Stimulated activated CD8-positive, alpha-beta memory T cell treated with anti-CD3 and anti-CD28 coated beads, Interleukin-4, amount 100 ng/mL, for 1 hour (primary cell): ENCODE measurements at places on chromosomes 1 and 21.

DNA sequence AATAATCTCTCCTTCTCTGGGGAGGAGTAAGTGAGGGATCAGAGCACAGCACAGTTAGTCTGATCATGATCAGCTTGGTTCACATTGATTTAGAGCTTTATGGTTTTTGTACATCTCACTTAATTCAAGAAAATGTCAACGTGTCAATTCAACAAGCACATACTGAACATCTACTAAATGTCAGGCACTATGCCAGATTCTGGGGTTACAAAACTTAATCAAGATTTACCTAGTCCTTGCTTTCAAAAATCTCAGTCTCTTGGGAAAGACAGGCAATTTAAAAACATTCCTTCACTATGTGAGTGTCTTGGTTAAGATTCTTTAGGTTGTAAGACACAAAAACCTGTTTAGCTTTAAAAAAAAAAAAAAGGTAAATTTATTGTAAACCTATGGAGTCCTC, 181.4 kb downstream of the AK5 start:
- DNase-seq: no peak

DNA sequence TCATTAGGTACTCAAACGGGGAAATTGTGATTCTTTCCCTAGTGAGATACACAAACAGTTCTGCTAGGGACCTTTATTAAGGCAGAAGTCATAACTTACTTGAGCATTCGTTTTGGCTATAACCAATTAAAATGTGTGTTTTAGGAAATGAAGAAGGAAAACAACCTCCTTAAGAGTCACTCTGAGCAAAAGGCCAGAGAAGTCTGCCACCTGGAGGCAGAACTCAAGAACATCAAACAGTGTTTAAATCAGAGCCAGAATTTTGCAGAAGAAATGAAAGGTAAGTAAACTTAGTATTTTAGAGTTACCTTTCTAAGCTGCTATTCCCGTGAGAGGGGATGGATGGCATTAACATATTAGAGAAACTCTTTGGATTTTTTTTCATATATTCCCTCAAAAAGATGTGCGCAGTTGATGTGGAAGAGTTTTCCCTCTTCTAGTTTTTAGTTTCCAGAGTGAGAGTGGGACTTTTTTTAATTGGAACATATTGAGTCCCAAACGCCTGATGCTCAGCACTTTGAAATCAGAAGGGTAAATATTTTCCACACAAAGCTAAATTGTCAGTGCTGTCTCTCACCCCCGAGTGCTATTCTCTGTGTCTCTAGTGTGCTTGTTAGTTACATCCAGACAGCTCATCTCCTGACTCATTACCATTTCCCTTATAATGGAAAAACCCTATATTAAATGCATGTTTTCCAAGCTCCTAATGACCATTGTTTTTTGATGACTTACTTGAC, 34.9 kb downstream of the CENPF start:
- DNase-seq: no peak

DNA sequence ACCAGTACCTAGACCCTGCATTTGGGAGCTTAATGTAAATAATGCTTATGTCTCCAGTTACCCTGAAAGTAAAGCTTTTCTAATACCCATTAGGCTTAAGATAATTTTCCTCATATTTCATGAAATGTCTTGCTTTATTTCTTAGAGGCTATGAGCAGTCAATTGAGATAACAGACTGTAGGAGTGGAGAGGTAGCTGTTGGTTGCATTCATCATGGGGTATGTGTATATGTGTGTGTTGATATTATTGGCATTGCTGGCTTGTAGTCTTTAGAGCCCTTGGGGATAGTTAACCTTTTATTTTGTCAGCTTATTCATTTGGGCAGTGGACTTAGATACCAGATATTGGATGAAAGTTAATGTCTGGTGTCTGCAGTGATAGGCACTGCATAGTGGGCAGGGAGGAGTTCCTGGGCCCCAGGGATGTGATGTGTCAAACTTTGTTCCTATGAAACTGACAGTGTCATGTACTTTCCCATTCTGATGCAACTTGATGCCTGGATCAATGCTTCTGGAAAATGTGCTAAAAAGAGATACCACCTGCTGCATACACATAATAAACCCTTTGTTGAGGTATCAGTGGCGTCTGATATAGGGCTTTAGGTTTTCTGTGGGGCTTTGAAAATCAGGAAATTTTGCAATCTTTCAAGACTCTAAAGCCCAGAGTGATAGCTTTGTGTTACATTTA, 83.9 kb downstream of the MAST2 start:
- DNase-seq: no peak

DNA sequence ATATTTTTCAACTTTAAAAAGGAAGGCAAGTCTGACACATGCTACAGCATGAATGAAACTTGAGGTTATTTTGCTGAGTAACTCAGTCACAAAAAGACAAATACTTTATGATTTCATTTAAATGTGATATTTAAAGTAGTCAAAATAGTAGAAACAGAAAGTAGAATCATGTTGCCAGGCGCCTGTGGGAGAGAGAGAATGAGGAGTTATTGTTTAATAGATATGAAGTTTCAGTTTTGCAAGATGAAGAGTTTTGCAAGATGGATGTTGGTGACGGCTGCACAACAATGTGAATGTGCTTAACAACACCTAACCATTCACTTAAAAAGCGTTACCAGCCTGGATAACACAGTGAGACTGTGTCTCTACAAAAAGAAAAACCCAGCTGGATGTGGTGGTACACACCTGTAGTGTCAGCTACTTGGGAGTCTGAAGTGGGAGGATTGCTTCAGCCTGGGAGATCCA, 20.7 kb upstream of the ATP1A1 start:
- DNase-seq: no peak

GRCh38 chr1:221521686-221522085, 220.2 kb downstream of the DUSP10 start:
- no peak for DNase-seq

DNA sequence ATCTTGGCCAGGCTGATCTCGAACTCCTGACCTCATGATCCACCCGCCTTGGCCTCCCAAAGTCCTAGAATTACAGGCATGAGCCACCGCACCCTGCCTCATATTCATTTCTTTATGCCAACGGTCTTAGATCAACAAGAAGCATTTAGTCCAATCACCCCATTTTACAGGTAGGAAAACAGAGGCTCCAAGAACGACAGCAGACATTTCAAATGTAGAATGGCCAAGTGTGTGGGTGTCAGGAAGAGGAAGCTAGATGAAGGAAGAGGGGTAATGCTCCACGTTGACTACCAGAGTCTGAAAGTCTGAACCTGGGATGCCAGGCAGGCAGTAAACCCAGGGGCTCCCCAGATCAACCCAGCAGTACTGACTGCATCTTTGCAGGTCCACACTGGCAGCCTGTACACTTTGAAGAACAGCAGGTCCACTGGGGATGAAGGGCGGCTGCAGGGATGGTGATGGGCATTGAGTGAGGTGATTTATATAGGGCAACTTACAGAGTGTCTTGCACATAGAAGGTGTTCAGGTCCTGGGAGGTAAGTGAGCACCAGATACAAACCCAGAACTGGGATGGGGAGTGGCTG, 120.2 kb downstream of the EPHB2 start:
- DNase-seq: no peak

- DNase-seq: no peak
These were observed 354.1 kb downstream of the SMYD3 start for GRCh38 chr1:246152986-246153431.

GRCh38 chr1:219269171-219269570, 95.5 kb downstream of the LYPLAL1 start:
- no peak for DNase-seq

GRCh38 chr1:165699577-165699976, 1.2 kb upstream of the ALDH9A1 start:
- DNase-seq: no peak

DNA sequence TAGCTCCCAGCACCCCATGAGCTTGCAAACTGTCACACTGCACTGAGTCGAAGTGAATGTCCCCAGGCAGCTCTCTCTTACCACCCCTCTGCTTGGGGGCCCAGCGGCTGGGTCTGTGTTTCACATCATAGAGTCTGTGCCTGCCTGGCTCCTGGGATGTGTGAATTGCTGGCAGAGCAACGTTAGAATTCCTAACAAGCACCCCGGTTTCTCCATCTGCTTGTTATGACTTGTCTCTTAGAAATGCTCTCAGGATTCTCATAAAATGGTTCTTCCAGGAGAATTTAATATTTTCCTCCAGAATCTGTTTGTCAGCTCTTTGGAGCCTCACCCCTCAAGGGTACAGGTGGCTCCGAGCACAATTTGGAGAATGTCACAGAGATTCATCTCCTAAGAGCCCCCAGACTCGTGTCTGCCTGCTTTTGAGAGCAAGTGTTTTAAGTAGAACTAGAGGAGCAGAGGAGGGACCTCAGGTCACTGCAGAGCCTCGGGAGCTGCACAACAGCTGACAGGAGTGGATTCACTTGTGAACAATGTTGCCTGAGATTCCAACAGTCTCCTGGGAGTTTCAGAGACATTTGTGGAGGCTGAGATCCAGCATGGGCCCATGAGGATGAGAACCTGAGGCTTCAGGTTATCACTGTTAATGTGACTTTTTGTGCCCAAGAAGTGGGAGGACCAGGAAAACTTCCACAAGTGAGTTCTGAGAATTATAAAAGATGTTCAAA, 131.5 kb downstream of the KCNJ6 start:
- no peak for DNase-seq

DNA sequence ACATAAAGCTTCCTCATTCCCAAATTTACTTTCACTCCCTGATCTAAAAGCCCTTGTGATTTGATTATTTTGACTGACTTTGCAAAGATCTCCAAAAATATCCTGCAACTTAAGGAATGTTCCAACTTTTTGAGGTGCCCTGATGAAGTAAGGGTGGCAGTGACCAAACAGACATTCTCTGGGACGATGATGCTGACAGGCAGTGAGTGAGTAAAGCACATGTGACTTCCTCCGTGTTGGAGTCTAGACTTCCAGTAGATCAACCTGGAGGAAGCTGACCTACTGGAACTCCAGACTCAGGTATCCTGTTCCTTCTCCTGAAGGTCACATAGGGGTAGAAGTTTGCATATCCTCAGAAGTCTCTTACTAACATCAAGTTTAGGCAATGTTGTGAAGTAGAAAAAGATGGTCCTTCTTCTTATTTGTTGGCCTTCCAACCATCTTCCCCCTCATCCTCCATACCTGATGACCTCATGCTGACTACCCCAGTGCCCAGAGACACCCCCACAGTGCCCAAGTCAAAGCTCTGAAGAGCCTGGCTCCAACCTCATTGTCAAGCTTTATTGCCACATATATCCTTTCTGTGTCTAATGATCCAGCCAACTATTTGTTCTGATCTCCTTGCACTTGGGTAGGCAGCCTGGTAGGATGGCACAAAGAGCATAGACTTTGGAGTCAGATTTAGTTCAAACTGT, 16.0 kb downstream of the TNFSF4 start:
- no peak for DNase-seq

GRCh38 chr1:184945029-184945428, 29.3 kb downstream of the NIBAN1 start:
- DNase-seq: no peak

GRCh38 chr1:183821309-183821888, 16.5 kb downstream of the RGL1 start:
- DNase-seq: no peak

DNA sequence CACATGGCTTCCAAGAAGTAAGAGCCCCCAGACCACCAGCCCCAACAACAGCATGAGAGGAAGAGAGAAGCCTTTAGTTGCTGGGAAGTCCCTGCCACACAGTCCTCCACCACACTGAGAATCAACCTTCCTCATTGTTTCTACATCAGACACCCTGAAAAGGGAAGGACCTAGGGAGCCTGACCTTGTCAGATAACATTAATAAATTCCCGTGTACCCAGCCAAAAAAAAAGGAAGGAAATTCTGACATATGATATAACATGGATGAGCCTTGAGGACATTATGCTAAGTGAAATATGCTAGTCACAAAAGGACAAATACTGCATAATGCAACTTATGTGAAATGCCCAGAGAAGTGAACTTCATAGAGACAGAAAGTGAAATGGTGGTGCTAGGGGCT, 65.6 kb upstream of the ARHGAP29 start:
- DNase-seq: no peak

GRCh38 chr1:110783292-110783918, 89.5 kb upstream of the CD53 start:
- DNase-seq: no peak

GRCh38 chr1:98556521-98557158, 104.9 kb upstream of the SNX7 start:
- no peak for DNase-seq

DNA sequence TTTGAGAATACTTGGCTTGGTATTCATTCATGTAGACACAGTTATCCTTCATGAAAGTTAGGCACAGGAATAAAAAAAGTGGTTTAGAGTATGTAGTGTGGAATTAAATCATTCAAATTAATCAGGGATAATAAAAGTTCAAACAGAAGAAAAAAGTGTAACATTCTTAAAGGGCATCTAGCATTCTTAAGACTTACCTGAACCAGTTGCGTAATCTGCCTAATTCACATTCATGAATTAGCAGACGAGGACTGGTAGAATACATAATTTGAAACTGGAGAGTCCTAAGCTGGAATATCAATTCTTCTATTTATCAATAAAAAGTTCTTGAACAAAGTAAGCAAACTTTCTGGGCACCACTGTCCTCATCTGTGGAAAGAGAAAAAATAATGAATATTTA, 157.0 kb upstream of the DEPDC1 start:
- no peak for DNase-seq

DNA sequence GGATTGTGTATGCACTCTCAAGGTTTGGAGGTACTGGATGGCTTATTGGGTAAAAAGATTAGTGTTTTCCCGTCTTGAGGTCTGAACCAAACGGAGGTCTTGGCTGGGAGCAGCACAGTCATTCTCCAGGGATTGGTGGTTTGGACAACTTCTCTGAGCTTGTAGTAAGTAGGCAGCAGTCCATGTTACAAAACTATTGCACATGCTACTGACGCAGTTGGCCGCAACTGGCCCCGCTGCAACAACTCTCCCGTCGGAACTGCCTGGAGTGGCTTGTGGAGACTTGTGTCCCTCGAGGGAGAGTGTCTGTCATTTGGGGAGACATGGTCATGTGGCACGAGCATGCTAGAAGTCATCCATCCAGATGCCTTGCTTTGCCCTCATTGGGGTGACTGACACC, 276.0 kb downstream of the TM2D1 start:
- DNase-seq: no peak

DNA sequence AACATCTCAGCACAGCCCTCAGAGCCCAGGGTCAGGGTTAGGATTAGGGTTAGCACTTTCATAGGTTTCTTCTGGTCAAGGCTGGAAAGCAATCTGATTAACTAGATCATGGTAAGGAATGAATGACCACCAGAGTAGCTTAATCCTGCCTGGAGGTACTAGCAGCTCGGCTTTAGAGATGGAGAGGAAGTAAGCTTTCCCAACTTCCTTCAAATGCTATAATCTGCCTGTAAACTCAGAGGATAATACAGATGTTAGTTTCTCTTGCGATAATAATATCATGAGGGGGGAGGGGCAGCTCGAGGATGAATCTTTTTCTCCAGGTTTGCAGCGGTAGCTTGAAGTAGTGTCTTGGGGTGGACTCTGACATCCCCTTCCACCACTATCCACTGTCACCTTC, 194.9 kb downstream of the HIVEP3 start:
- no peak for DNase-seq
